ENCODE measurements at places on chromosomes 5 and 9.

DNA sequence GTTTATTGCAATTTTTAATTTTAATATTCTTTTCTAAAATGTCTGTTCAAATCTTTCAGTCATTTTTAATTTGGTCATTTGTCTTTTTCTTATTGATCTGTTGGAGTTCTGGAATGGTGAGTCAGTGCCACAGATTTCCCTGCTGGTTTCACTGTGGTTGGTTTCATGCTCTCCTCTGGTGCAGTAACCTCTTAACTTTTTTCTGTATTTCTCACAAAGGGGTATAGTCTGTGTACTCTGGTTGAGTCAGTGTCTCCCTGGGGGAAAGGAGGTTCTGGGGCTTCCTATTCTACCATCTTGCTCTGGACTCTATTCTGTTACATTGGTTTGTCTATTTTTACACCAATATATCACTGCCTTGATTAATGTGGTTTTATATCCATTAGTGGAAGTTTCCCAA lies 178.8 kb downstream of the CSNK1G3 start:
- DNase-seq = no peak

DNA sequence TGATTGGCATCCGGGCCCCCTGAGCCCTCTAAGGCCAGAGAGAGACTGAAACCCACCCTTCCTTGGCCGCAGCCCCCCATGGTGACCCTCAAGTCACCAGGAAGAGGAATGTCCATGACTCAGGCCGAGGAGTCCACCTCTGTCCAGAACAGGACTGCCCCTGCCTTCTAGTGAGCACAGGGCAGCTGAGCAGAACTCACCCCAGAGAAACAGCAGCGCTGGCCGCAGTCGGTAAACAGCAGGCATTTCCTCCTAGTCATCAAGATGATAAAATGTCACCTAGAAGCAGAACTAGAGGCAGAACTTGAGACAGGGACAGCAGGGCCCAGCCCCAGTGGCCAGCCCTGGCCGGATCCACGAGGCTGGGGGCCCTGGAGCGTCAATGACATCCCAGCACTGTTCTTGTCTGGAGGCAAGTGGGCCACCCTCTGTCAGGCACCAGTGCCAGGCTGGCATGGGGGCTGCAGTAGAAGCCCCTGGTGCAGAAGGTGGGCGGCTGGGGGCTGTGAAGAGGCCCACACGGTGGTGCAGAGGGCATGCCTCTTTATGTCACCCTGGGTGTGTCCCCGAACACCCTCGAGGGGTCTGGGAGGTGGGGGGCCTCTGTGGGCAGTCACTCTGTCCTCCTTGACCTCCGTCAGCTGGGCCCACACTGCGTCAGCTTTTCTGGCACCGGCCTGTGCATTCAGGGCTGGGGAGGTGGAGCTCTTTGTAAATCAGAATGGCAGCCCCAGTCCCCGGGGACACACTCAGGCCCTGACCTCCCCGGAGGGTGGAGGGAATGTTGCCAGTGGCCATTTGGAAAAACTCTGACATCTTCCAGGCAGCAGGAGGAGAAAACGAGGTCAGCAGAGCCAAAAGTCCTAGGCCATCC lies 83.0 kb downstream of the NTNG2 start:
- DNase-seq = no peak

GRCh38 chr5:157232706-157233105 lies 33.2 kb upstream of the CYFIP2 start:
- no peak for DNase-seq

DNA sequence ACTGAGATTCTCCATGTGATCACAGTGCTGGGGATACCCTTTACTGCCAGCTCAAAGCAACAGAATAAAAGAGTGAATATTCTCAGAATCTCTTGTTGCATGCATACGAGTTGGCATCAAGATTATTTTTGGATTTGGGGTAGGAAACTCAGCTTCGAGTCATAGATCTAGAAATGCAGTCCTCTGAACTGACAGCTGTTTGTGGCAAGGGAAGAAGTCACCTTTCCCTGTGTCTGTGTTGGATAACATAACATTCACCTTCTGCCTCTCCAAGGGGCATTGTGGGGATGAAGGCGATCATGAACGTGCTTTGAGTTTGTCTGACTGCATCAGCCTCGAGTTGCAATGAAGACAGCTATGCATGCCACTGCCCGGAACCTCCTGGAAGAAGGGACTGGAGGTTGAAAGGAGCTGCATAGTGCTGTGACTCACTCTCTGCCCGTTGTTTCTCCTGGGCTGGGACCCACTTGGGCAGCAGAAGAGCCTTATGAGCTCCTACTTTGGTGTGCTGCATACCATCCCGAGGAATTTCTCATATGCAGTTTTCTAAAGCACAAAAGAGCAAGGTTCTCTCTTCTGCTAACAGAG lies 231.7 kb downstream of the ARHGAP26 start:
- DNase-seq = peak; percentile 55

DNA sequence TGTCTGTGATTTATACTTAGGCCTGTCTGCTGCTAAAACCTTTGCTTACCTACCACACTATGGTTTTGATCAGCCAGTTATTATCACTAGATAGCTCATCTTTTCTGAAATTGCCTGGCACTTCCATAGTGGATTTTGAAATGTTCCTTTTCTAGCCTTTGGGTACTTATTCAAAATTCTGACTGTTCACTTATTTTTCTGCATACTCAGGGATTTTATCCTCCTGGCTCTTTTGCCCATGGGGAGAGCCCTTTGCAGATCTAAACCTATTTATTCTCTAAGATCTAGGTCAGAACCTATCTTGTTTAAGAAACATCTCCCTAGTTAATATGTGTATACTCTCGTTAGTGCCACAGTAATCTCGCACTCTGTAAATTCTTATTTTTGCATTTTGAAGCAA lies 103.5 kb upstream of the C9orf72 start:
- no peak for DNase-seq

GRCh38 chr5:180136630-180137381 lies 65.2 kb upstream of the RNF130 start:
- DNase-seq = no peak

DNA sequence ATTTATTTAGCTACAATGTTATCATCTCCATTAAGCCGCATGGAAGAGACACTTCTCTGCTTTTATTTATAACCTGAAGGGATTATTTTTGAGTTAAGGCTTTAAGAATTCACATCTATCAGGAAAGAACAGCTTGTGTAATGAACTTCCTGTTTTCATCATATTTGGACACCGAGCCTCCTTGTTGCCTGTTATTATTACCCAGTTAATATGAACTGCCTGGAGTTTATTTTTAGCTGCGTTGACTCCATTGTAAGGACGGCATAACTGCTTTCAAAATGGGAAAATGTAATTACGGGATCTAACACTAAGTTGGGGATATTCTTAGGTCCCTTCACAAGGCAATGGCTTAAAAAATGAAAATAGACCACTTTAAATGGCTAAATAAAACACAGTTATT lies 89.0 kb upstream of the NR4A3 start:
- no peak for DNase-seq

- DNase-seq = peak; percentile 37
Measured at GRCh38 chr9:136339173-136339957, 12.0 kb downstream of the GPSM1 start.

GRCh38 chr5:170440771-170441392 lies 51.7 kb upstream of the KCNMB1 start:
- no peak for DNase-seq

GRCh38 chr9:35729700-35730485 lies 2.1 kb downstream of the TLN1 start:
- peak; percentile 53 for DNase-seq

GRCh38 chr5:178781936-178782335 lies 51.5 kb upstream of the ZNF354A start:
- no peak for DNase-seq

GRCh38 chr5:110105692-110106091 lies 416.0 kb downstream of the MAN2A1 start:
- DNase-seq = no peak

GRCh38 chr5:640461-641330 lies 28.6 kb downstream of the CEP72 start:
- DNase-seq = no peak

DNA sequence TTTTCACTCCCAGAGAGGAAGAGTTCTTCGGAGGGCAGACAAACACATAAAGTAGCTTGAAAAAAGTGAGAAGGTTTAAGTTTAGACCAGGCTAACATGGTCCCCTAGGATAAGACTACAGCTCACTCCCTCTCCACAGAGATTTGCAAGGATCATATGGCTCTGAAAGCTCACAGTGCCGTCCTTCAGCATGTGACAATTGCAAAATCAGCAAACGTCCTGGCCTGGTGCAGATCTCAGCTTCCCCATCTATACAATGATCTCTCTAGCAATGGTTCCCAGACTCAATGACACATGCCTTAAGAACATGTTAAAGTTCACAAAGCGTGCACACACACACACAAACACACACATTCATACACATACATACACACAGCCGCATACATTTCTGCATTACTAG lies 327.6 kb downstream of the ACTL7B start:
- DNase-seq = no peak

- peak; percentile 6 for DNase-seq
Measured at GRCh38 chr9:113998525-113999255, 79.4 kb downstream of the AMBP start.

GRCh38 chr9:26949637-26950069 lies 2.6 kb upstream of the PLAA start:
- no peak for DNase-seq

GRCh38 chr5:77644371-77645157 lies 6.1 kb upstream of the OTP start:
- no peak for DNase-seq

DNA sequence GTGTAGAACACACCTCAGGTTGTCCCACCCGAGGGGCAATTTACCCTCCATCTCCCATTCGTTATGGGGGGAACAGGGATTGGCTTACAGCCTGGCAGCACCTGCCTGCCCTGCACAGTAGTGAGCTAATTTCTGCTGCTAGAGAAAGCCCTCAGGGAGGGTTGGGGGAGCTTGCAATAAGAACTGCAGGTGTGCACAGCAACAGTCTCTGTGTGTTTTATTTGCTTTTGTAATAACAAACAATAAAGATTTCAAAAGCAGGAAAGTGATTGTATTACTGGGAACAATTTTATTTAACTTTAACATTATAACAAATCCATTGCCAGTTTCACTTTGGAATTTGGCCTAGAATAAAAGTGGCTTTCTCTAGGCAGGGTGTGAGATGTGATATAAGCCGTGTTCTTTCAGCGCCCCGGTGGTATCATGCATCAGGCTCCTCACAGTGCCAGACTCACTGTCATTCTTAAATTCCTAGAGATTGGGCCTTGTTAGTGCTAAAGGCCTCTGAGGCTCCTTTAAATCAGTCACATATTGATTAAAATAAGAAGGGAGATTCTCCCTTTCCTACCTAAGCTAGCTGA lies 81.1 kb downstream of the RMI1 start:
- DNase-seq = no peak

GRCh38 chr9:19117039-19117716 lies 10.1 kb downstream of the PLIN2 start:
- DNase-seq = no peak

GRCh38 chr9:3736161-3736560 lies 210.4 kb upstream of the RFX3 start:
- DNase-seq = no peak

DNA sequence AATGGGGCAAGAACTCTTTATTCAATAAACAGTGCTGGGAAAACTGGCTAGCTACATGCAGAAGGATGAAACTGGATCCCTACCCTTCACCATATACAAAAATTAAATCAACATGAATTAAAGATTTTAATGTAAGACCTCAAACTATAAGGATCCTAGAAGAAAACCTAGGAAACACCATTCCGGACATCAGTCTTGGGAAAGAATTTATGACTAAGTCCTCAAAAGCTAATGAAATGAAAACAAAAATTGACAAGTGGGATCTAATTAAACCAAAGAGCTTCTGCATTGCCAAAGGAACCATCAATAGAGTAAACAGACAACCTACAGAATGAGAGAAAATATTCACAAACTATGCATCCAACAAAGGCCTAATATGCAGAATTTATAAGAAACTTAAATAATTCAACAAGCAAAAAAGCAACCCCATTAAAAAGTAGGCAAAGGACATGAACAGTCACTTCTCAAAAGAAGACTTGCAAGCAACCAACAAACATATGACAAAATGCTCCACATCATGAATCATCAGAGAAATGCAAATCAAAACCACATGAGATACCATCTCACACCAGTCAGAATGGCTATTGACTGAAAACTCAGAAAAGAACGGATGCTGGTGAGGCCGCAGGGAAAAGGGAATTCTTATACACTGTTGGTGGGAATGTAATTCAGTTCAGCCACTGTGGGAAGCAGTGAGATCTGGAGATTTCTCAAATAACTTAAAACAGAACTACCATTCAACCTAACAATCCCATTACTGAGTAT lies 104.3 kb upstream of the MAP3K1 start:
- no peak for DNase-seq

DNA sequence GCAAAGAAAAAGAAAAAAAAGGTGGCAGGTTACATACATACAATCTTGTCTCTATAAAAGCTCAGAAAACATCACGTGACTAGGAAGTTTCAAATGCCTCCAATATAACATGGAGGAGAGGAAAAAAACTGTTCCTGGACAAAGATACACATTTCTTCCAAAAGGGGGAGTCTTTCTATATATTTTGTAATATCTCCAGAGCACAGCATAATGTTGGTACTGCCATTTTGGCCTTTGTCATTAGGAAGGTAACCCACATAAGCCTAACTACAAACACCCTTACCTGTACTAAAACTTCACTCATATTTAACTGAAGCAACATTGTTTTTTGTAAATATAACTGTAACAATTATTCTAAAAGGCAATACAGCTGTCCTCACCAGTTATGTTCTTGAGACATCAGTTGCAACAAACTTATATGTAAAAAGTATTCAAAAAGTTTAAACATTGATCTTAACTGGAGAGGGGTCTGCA lies 1.2 kb upstream of the BTF3 start:
- DNase-seq = no peak

GRCh38 chr5:59351076-59351794 lies 542.3 kb downstream of the PDE4D start:
- no peak for DNase-seq

- no peak for DNase-seq
Measured at GRCh38 chr5:6572825-6573380, 59.9 kb downstream of the NSUN2 start.

- no peak for DNase-seq
Measured at GRCh38 chr9:18496256-18497000, 22.5 kb downstream of the ADAMTSL1 start.

DNA sequence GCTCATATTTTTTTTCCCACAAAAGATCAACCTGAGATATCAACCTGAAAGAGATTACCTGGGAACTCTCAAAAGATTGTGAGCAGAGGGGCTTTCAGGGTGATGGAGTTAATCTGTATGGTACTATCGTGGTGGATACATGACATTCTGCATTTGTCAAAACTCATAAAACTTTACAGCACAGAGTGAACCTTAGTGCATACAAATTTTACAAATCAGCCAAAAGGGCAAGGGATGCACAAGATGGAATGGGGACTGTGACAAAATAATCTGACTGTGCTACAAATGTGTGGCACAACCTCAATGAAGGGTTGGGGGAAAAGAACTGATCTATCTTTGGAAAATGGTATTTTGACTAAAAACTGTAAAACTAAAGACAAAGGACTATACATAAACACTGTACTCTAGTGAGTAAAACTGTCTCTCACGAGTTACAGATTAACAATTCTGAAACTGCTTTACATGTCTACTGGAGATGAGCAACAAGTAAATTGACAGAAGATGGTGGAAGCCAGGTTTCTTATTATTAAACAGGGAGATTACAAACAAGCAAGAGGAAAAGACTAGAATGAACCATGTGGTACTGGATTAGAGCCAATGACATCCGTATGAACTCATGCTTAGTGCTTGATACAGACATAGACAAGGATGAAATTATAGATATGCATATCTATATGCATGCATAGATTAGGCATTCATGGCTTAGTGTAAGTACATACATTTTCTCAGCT lies 24.8 kb upstream of the RLN1 start:
- DNase-seq = no peak

GRCh38 chr5:10590226-10590999 lies 26.5 kb downstream of the ANKRD33B start:
- no peak for DNase-seq

GRCh38 chr5:163505049-163505367 lies 411 bp upstream of the MAT2B start:
- no peak for DNase-seq
